NCI-H1105 (cell line): ENCODE measurements at places on chromosomes 6 and 20.

GRCh38 chr20:31759836-31760518 lies 20.9 kb downstream of the TPX2 start:
- no peak for DNase-seq

DNA sequence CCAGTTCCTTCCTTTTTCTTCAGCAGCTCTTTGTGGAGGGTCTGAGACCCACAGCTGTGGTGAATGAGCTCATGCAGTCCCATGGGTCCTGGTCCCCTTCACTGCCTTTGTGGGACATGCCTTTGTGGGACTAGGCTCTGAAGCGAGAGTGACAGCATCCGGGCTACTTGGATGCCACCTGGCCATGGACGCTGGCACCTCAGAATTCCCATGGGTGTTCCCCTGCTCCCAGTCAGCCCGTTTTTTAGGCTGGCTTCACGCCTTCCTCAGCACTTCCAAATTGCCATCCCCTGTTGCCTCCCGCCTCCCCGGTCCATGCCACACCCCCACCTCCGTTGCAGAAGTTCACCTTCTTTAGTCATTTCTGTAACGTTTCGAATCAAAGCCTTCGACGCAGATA lies 45.1 kb downstream of the RAMACL start:
- no peak for DNase-seq

GRCh38 chr6:139256087-139256486 lies 35.7 kb downstream of the TXLNB start:
- no peak for DNase-seq

DNA sequence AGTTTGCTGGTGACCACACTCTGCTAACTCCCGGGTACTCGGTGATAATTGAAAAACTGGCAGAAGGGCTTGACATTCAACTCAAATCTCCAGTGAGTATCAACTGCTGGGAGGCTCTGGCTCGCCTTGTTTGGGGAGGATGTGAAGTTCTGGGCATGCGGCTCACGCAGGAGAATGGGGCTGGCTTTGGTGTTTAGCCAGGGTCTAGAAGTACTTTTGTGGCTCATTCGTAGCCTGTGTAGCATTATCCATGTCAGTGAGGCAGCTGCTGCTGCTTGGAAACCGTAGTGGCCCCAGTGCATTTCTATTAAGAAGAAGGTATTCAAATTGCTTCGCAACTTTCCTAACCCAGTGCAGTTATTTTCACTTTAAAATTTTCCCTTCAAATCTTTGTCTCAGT lies 52.2 kb downstream of the KDM1B start:
- DNase-seq = peak; percentile 52

DNA sequence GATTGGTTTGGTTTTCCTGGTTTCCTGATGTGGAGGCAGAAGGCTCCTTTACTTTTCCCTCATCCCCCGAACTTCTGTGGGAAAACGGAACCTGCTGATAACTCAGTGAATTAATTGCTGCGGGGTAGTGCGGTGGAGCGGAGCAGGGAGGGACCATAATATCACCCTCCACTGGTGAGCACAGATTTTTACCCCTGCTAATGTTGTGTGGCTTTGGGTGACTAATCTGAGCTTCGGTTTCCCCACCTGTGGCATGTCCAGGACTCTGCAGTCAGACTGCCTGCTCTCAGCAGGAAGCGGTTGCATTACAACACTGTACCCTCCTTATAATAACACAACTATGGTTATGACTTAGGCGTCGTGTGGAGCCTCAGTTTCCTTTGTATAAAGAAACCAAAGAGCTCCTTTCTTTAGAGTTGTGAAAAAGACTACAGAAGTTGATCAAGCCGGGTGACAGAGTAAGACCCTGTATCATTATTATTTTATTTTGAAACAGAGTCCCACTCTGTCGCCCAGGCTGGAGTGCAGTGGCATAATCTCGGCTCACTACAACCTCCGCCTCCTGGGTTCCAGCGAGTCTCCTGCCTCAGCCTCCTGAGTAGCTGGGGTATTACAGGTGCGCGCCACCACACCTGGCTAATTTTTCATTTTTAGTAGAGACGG lies 2.2 kb upstream of the ID1 start:
- no peak for DNase-seq

DNA sequence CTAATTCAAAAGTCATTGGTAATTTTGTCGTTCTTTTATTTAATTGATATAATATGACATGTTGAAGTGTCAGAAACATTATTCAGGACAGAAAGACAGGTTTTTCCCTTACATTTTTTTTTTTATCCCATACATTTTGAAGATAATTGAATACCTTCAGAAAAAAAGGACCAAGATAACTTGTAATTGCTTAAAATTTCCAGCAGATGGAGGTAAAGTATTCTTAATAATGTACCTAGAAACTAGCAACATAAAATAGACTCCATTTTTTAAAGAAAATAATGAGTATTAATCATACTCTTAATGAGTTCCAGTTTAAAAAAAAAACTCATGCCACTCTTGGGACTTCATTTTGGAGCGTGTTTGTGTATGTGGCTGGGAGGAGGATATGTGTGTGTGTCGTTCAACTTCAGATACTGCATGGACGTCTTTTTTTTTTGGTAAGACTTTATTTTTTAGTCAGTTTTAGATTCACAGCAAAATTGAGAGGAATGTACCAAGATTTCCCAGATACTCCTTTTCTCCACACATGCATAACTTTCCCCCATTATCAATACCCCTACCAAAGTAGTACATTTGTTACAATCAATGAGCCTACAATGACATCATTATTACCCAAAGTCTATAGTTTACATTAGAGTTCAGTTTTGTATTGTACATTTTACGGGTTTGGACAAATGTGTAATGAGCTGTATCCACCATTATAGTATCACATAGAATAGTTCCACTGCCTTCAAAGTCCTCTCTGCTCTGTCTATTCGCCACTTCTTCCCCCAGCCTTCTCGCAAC lies 79.4 kb downstream of the ROS1 start:
- peak; percentile 45 for DNase-seq

- peak; percentile 29 for DNase-seq
Measured at GRCh38 chr20:675453-676314, at the start of gene SCRT2. Gene SCRT2, minus strand, starts transcription at chr20:675802. Its CDS starts 201 bp downstream, at chr20:675601.

GRCh38 chr6:144179828-144180227 lies 29.5 kb downstream of the STX11 start:
- DNase-seq = no peak

DNA sequence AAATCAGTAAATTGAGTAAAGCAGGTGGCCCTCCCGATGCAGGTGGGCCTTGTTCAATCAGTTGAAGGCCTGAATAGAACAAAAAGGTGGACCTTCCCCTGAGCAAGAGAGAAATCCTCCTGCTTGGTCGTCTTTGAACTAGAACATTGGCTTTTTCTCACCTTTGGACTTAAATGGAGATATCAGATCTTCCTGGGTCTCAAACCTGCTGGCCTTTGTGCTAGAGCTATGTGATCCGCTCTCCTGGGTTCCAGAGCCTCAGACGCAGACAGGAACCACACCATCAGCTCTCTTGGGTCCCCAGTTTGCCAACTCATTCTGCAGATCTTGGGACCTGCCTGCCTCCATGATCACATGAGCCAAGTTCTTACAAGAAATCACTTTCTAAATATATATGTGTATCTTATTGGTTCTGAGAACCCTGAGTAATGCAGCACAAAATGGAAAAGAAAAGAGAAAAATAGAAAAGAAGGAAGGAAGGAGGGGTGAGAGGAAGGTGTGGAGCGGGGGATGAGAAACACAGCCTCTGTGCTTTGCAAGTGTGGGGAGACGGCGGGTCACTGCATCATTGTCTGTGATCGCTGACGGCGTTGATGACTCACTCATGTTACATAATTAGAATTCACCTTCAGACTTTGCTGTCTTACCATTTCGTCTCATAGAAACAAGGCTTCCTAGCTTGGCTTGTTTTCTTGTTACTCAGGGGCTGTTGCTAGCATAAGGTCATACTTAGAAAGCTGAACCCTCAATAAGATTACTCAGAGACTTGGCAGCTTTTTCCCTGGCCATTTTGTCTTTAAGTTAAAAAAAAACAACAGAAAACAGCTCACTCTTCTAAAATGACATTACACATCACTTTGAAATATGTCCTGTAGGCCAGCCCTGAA lies 85.7 kb upstream of the NEDD9 start:
- no peak for DNase-seq

GRCh38 chr6:74071214-74071613 lies 375.2 kb downstream of the CD109 start:
- DNase-seq = no peak

DNA sequence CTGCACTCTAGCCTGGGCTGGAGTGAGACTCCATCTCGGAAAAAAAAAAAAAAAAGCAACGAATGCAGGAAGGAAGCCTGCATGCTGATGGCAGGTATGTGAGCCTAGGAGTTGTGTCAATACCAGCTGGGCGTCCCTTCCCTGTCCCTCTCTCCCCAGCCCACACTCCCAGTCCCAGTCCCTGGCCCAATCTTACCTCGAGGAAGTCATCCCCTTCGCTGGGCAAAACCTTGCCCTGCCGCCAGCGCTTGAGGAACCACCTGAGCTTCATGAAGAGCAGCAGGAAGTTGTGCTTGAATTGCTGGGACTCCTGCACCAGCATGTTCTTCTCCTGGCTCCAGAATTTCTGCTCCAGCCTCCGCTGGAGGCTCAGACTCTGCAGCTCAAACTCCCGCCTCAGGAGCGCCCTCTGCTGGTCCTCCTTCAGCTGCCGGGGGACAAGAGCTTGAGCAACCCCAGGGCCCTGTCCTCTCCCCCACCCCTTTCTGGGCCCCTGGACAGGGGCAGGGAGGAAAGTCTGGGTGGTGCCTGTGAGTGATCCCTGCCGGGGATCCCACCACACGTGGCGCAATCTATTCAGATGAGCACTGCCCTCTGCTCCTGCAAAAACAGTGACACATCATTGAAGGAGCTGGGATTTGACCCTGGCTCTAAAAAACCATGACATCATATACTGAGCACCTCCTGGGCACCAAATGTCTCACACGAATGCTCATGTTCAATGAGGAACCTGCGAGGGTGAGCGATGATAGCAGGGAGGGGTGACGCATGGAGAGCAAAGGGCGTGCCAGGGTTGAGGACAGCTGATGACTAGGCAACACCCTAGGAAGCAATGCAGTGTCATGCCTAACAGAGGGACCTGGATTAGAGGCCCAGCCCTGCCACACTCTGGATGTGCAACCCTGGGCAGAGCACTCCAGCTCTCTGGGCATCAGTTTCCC lies 35.0 kb upstream of the DSN1 start:
- DNase-seq = no peak

- no peak for DNase-seq
Measured at GRCh38 chr6:137937834-137938233, 70.8 kb downstream of the TNFAIP3 start.

DNA sequence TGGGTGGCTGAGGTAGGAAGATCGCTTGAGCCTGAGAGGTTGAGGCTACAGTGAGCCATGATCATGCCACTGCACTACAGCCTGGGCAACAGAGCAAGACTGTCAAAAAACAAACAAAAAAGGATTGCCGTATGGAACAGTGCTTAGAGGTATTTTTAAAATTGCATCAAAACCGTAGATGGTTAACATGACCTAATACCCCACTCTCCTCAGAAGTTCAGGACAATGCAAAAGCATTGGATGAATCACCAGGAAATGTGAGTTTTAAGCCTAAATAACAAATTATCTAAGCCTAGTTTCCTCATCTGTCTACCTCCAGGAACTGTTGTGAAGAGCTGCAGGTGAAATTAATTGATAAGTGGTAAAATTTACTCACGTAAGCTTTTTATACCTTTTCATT lies 123.8 kb upstream of the ID4 start:
- no peak for DNase-seq

DNA sequence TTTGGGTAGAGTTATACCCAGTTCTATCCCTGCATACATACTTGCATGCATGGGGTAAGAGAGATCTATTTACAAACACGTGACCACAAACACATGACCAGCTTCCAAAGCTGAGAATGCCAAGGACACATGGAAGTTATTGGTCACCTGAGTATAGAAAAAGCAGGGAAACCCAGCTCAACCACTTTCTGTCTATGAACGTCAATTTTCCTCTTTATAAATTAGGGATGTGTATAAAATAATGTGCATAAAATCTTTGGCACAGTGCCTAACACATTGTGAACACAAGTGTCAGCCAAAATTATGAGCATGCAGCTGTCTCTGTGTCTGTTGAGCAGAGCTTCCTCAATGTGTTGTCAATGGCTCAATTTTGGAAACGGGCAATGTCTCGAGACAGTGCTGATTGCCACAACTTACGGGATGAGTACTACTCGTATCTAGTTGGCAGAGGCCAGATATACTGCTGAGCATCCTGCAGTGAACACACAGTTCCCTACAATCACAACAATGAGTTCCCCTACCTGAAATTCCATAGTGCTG lies 44.9 kb downstream of the TPD52L1 start:
- peak; percentile 62 for DNase-seq

DNA sequence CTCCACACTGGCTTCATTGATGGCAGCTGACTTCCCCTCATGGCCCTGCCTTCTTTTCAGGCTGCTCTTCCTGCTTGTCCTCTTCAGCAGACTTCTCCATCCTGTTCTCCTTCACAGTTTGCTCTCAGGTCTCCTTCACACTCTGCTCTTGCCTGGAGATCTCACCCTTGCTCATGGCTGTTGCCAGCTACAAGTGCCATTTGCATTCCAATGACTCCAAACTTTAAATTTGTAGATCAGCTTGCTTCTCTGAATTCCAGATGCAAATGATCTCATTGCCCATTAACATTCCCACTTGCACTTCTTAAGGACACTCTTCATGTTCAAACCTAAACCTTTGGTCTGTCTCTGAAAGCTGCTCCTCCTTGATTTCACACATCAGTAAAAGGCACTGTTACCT lies 343.0 kb downstream of the QKI start:
- DNase-seq = no peak

DNA sequence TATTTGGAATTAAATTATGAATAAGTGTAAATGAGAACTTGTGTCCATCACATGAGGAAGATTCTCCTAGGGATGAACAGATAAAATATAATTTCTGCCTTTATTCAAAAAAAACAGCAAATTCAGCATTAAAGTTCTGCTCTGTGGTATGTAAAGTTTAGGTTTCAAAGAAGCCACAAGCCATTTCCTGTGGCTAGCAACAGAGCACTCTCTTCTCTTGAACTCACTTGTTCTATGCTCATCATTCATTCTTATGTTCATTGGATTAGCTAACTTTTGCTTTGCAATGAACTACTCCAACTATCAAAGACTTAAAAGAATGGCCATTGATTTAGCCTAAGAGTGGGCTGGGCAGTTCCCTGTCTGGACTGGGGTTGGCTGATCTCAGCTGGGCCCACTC lies 20.8 kb upstream of the SNRPB2 start:
- DNase-seq = no peak

GRCh38 chr20:57211908-57212533 lies 54.4 kb downstream of the BMP7 start:
- DNase-seq = no peak
